ENCODE measurements at places on chromosomes 5 and 9. TPM values are rescaled to one million over a fixed set of nuclear protein-coding genes. Genes with fewer than 3 reads are reported as not detected.
A peak's percentile ranks its signal among the peaks of the same experiment; 100 is the strongest.

FST gene
- total RNA-seq: 1.6 TPM

PCDHGA11 gene
- total RNA-seq: 0.13 TPM

DNA sequence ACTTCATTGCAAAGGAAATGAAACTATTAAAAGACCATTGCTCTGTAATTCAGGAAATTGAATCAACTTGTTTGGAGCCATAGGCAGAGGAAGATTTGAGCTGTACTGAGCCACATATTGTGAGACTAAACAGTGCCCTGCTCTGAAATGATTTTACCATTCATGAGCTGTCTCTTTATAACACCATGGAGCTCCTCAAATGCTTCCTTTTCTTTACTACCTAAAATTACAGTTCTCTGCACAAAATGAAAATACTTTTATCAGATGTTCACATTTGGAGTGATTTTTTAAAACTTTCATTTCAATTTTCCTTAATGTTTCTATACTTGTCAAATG, 97.9 kb downstream of the NLN start:
- no peak for DNase-seq

- no peak for DNase-seq
Measured at GRCh38 chr5:74188351-74189105, 452.0 kb downstream of the ENC1 start.

- no peak for DNase-seq
Measured at GRCh38 chr5:143162810-143163209, 240.7 kb downstream of the NR3C1 start.

DNA sequence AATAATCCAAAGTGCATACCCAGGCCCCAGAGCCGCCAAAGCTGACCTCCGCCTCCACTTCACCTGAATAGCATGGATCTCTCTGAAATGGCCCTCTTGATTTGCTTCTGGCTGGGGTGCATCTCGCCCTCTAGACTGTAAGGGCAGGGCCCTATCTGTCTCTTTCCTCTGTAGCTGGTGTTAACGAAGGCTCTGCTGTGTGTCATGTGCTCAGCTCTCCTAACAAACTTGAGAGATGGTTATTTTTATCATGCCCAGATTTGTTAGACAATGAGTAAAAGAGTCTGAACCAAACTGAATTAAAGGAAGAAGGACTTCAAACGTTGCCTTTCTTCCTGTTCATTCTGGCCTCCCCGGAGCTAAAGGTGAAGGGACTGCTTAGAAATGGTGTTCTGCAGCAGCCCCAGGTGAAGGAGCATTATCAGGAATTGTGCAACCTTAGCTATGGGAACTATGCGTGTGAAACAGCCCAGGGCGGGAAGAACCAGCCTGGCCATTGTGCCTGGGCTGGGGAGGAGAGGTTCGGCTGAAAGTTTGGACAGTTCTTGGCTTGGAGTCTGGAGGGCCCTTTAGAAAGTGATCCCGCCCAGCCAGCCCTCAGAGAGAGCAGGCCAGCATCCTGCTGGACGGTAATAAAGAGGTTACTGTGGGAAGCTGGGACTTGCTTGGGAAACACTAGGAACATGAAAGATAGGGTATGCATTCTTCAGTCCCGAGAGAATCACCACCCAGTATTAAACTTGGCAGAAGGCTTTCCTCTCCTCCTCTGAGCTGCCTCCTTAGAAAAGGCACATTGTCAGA, 73.5 kb downstream of the WWC1 start:
- DNase-seq: no peak

DNA sequence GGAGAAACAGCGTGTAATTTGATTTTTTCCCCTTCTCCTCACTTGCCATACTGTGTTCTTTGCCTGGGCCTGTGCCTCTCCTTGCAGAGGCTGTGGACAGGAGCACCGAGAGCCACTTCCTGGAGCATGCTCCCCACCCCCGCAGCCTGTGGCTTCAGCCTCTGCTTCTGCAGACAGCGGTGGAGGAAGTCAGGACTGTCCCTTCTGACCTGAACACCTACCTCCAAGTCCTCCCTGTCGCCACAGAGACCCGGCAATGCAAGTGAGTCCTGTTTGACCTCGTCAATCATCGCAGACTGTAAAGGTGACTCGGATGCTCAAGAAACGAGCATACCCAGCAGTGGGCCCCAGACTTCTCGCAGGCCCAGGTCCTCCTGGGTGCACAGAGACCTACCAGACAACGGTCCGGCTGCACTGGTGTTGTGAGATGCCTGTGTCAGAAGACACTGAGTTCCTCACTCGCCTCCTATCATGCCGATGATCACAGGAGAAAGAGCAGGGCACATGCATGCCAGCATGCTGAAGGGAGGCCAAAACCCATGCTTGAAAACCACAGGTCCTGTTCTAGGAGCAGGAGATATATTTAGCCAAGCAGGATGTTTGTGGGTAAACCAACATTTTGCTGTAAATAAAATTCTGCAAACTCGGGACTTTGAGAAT, 198.8 kb downstream of the AUH start:
- DNase-seq: no peak

GRCh38 chr9:38687389-38687842, 32.5 kb downstream of the FAM240B start:
- DNase-seq: no peak

DNA sequence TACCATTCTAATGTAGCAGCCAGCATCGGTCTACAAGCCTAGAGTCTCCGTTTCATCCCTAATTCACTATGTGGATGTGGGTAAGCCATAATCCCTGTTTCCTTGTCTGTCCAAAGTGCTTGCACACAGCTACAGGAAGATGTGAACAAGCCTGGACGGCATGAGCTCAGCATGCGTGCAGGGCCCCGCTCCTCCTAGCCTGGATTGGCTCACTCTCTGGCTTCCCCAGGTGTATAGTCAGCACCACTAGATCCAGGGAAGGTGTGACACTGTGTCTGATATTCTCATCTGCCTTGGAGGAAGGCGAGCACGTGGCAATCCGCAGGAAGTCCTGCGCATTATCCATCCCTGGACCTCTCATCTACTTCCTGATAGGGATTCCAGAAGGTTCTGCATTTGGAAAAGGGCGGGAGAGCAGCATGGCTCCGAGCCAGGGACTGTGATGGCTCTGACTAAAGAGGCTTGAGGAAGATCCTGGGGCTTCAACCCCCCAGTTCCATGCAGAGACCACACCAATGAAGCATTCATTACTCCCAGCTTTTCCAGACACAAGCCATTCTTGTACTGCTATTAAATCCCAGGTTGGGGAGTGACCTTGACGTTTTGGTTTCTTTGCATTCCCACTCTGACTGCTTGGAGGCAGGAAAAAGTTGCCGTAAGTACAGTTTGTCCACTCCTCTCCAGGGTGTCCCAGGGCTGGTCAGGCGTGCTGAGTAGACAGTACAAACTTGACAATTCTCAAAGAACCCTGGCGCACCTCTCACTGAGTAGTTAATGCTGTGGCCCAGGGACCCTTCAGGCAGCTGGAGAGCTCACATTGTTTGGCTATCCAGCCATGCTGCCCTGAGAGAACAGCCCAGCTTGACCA, 65.6 kb downstream of the PSD2 start:
- DNase-seq: no peak

SLC34A3 gene
- total RNA-seq: not detected

DNA sequence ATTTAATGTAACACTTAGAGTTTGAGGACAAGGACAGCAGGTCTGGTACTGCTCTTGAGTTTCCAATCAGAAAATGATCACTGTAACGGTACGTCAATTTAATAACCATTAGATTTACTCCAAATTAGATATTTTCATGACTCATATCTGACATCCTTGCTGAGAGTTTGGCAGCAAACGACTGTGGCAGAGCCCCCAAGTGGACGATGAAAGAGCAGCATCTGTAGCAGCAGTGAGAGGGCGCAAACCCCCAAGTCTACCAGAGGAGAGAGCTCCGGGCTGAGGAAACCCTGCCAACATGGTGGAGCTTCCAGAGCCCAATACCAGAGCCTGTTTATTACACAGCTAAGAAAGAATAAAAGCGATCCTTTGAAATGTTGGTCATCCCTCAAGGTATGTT, 73.2 kb upstream of the EPB41L4A start:
- DNase-seq: no peak

- DNase-seq: no peak
Measured at GRCh38 chr9:134494905-134495304, 146.7 kb upstream of the COL5A1 start.

GRCh38 chr9:447230-448025, 232.8 kb downstream of the DOCK8 start:
- DNase-seq: peak; percentile 57

DNA sequence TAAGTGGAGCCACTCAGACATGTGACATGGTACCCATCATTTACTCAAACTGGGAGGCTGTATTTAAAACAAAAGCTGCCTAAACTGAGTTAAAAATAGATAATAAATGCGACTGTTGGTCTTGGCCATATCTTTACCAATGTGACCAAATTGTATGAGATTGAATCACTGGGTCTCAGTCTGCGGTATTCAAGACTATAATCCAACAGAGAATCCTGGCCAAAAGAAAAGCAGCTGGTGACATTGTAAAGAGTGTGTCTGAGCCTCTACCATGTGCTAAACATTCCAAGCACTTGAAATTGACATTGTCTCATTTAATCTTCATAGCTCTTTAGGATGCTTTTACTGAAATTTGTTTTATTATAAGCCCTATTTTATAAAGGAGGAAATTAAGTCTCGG, 282.6 kb downstream of the ZNF608 start:
- DNase-seq: no peak

GRM6 gene
- not detected for total RNA-seq

BAAT gene
- 0.30 TPM for total RNA-seq

DNA sequence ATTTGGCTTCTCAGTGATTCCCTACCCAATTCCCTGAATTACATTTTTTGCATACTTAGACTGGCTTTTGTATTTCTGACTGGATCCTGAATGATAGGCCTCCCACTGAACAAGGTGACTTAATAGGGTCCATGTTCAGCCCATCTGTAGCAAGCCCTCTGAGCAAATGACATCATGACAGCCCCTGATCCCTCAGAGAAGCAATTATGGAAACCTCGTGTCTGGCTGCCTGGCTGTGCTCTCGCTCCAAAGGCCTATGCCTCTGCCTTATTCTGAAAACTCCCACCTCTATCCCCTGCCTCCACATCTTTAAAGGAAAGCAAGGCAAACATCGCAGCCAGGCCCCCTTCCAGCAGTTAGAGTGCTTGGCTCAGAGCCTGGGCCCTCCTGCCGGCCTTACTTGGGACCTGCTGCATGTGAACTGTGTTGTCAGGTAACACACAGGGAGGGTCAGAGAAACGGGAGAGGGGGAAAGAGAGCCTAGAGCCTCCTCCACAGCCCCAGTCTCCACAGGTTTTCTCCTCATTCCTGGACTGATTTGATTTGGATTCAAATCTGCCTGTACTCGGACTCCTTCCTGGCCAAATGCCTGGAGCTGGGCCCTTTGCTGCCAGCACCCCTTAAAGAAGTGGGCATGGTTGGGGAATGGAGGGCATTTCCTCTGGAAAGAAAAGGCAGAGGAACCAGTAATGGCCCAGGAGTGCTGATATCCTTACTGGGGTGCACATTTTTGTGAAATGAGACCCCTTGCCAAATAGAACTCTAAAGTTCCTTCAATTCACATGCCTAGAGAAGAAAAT, 3.8 kb downstream of the DCANP1 start:
- no peak for DNase-seq

- no peak for DNase-seq
Measured at GRCh38 chr9:4353236-4353635, 53.4 kb upstream of the GLIS3 start.

GRCh38 chr5:159511570-159511969, 181.3 kb upstream of the IL12B start:
- DNase-seq: no peak

DNA sequence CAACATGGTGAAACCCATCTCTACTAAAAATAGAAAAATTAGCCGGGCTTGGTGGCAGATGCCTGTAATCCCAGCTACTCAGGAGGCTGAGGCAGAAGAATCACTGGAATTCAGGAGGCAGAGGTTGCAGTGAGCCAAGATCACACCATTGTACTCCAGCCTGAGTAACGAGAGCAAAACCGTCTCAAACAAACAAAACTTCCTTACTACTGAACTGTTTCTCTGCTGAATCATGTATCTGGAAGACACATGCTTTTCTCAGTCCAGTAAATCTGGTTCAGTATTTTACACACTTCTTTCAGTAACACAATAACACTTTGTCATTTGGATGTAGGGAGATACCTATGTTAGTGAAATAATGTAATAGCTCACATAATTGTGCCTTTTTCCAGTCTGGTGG, 7.9 kb downstream of the TRMT10B start:
- DNase-seq: no peak

- DNase-seq: no peak
Measured at GRCh38 chr5:20611620-20612019, 623.6 kb upstream of the CDH18 start.

Data from activated T-cell treated with anti-CD3 and anti-CD28 coated beads, Interleukin-2, amount 50 U/mL, for 4 hours (primary cell).